ENCODE measurements at places on chromosomes 7 and 10. TPM values are rescaled to one million over a fixed set of nuclear protein-coding genes. Genes with fewer than 3 reads are reported as not detected.

NEURL1 gene
- total RNA-seq = 46.0 TPM

SUN1 gene
- total RNA-seq = 259 TPM

HOXA2 gene
- total RNA-seq = 8.7 TPM

CPA1 gene
- not detected for total RNA-seq

TSPAN15 gene
- total RNA-seq = 110 TPM

FXYD4 gene
- total RNA-seq = not detected

NAT16 gene
- not detected for total RNA-seq

EEF1AKMT2 gene
- 23.3 TPM for total RNA-seq

- no peak for DNase-seq
These were observed 578.5 kb upstream of the KCND2 start for GRCh38 chr7:119694506-119694905.

- no peak for DNase-seq
These were observed 36.6 kb downstream of the PLPP4 start for GRCh38 chr10:120493411-120494312.

DNA sequence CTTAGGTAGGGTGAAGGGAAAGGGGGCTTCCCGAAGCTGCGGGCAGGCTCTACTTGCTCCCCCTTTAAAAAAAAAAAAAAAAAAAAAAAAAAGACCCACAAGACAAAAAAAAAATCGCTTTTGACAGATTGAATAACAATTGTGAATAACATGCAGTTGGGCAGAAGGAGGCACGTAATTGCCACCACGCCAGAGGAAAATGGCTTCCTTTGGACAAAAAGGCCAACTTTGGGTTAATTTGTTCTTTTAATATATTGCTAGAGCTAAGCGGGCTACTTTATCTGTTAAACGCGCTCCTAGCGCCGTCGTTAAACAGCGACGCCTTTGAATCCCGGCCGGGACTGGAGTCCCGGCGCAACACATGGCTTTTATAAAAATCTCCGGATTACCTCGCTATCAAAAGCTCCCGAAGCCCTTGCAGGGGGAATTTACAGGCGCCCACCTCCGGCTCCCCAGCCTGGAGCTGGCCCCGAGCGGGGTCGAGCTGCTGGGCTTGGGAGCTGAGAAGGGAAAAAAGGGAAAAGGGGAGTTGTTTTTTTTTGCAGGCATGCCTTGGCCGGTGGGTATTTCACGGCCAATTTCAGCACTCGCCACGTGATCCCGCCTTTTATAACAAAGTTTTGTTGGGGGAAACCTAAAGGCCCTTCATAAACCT lies 1.2 kb downstream of the HOXA11 start:
- DNase-seq = no peak

- no peak for DNase-seq
These were observed 251.6 kb upstream of the MKLN1 start for GRCh38 chr7:131076032-131076431.

GRCh38 chr7:157576415-157576814 lies 239.6 kb downstream of the DNAJB6 start:
- peak; percentile 57 for DNase-seq

- no peak for DNase-seq
These were observed 91.7 kb downstream of the SLC39A12 start for GRCh38 chr10:18043148-18044006.

DNA sequence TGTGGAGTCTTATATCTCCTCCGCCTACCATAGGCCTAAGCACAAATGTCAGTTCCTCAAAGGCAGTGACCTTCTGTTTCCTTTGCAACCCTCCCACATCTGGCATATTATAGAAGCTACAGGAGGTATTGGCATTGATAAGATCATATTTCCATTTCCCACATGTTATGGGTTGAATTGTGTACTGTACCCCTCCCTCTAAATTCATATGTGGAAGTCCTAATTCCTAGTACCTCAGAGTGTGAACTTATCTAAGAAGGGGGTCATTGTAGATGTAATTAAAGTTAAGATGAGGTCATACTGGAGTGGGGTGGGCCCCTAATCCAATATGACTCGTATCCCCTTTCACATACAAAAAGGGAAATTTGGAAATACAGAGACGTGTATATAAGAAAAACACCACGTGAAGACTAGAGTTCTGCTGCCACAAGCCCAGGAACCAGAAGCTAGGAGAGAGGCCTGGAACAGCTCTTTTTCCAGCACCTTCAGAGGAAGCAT lies 6.1 kb upstream of the LAMB4 start:
- no peak for DNase-seq

- no peak for DNase-seq
These were observed 6.0 kb downstream of the ASB10 start for GRCh38 chr7:151181011-151181431.

- peak; percentile 40 for DNase-seq
These were observed 412 bp downstream of the PIP4K2A start for GRCh38 chr10:22713853-22714478.

GRCh38 chr10:111474786-111475185 lies 398.0 kb downstream of the ADRA2A start:
- no peak for DNase-seq

GRCh38 chr10:8417631-8418030 lies 363.1 kb downstream of the GATA3 start:
- no peak for DNase-seq

GRCh38 chr10:114661212-114661880 lies 3.3 kb upstream of the ABLIM1 start:
- no peak for DNase-seq

- no peak for DNase-seq
These were observed 137.1 kb upstream of the MDFIC start for GRCh38 chr7:114784746-114785145.

DNA sequence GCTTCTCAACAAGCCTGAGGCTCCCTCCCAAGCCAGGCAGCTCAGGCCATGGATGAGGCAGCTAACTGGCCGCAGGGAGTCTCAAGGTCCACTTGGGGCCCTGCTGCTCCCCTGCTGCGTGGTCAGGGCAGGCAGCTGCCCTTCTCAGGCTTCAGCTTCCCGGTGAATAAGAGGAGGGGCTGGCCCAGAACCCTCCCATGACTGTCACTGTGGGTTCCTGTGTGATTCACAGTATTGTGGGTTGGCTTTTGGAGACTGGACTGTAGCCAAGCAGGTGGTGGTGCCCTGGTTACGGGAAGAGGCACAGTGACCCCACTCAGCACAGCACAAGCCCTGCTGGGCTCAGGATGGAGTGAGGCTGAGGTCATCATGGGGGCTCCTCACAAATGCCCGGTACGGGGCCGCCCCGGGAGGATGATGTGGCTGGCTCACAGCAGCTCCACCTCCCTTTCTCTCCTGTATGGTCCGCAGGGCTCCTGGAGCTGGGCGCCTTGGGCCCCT lies 189.8 kb downstream of the HECW1 start:
- no peak for DNase-seq

GRCh38 chr10:113020475-113020753 lies 70.4 kb downstream of the TCF7L2 start:
- no peak for DNase-seq

- DNase-seq = no peak
These were observed 102.0 kb upstream of the FOXP2 start for GRCh38 chr7:114312649-114313048.

GRCh38 chr10:18195060-18195799 lies 55.0 kb downstream of the CACNB2 start:
- DNase-seq = no peak

DNA sequence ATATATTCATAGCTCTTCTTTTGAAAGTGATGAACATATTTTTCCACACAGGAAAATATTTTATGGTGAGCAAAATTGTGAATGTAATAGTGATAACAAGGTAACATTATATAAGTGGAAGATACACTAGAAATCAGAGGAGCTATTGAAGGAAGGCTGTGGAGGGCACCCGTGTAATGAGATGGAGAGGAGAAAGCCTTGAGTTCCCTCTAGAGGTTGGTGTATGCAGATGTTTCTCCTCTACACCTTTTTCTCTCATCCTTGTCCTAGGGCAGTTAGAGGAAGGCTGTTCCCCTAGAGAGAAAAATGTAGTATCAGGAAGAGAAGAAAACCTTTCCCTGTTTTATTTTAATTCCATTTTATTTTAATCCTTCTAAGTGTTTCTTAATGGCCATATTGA lies 54.6 kb upstream of the NRG3 start:
- no peak for DNase-seq

- no peak for DNase-seq
These were observed 201.0 kb upstream of the IMMP2L start for GRCh38 chr7:111763221-111763801.

- peak; percentile 72 for DNase-seq
These were observed 92.0 kb upstream of the INSIG1 start for GRCh38 chr7:155205368-155206317.

GRCh38 chr10:18793951-18794350 lies 134.7 kb downstream of the ARL5B start:
- DNase-seq = no peak

GRCh38 chr7:114026486-114027089 lies 107.8 kb upstream of the PPP1R3A start:
- DNase-seq = no peak

GRCh38 chr10:16182688-16183087 lies 254.1 kb upstream of the PTER start:
- DNase-seq = no peak

DNA sequence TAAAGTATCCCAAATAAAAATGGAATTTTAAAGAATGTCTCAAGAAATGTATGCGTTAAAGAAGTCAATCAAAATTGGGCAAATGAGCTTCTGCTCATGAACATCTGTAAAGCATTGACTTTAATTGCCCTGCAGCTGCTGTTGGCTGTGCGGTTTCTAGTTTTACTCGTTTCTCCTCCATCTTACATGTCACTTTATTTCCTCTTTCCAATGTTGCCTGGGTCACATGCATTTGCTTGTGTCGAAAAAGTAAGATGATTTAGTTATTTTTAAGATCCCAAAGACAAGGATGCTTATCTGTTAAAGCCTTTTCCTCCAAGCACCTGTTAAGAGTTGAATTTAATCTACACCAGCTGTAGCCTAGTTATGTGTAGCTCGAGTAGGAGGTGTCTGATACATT lies 310.4 kb downstream of the EXOC4 start:
- DNase-seq = no peak

DNA sequence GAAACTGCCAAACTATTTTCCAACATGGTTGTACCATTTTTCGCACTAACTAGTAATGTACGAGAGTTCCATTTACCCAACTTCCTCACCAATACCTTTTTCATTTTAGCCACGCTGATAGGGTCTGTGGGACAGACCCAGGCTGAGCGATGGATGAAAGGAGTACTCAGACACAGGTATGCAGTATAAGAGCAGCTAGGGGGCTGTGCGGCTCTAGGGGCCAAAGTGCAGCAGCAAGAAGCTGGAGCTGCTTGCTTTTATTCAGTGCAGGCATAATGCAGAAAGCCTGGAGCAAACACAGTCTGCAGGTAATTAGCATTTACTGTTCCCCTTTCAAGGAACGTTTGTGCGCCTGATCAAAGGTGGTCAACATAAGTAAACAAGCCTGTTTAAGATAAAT lies 21.0 kb downstream of the UCMA start:
- DNase-seq = no peak

DNA sequence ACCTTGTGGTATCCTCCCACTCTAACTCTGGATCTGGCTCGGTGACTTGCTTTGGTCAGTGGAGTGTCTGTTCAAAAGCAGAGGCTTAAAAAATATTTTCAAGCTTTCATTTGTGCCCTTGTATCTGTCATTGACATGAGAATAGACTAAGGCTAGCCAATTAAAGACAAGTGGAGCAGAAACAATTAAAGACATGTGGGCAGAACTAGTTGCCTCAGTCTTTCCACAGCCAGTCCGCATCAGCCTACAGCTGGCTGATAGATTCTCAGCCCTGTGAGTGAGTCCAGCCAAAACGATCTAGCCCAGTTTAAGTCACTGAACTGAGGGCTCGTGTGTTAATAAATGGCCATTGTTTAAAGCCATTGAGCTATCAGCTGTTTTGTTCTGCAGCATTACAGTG lies 185.2 kb upstream of the DGKB start:
- DNase-seq = no peak

DNA sequence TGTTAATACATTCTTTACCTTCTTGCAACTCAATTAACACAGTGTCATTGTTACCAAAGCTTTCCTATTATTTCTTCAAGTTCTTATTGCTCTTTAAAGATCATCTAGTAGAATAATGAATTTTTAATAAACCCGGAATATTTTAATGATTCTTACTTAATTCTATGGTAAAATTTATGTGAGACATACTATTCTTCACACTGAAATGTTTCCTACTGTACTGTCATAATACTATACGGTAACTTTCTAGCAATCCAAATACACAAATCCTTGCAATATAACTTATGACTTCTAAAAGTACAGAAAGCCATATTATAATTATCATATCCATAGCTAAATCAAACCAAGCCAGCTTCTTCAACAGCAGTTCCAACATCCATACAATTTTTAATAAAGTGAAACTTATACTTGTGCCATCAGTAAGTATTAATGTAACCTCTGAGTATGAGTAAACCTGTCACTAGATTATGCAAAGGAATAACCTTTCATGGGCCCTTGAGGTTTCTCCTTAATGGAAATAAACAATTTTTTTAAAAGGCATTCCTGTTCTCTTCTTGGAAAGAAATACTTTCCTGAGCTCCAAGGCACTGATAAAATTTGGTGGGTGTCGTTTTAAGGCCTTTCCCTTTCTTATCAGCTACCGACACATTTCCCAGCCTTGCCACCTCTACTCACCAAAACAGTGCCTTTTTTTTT lies 87.4 kb downstream of the IMMP2L start:
- DNase-seq = no peak

DNA sequence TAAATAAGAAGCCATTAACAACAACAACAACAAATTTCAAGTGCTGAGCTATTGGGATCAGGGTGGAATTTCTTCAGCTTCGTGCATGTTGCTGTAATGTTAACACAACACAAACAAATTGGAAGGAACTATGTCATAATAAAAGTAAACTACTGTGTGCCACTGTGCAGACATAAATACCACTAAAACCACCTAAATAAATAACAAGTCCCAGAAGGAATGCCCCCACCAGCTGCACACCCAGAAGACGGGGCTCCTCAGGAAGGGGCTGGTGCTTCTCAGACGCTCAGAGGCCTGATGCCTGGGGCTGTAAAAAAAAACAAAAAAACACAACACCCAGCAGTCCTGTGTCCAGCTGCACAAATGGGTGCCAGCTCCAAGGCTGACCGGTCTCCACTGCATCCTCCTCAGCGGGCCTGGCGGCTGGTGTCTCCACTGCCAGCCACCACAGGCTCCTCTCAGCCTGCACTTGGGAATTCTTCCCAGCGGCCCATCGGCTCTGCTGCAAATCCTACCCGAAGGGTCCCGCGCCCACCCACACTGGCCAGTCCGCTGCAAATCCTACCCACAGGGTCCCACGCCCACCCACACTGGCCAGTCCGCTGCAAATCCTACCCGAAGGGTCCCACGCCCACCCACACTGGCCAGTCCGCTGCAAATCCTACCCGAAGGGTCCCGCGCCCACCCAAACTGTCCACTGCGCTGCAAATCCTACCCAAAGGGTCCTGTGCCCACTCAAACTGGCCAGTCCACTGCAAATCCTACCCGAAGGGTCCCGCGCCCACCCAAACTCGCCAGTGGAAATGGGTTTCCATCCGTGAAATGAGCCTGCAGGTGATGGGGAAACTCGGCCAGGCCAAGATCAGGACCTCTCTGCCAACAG lies 35.8 kb upstream of the DNAAF5 start:
- no peak for DNase-seq

DNA sequence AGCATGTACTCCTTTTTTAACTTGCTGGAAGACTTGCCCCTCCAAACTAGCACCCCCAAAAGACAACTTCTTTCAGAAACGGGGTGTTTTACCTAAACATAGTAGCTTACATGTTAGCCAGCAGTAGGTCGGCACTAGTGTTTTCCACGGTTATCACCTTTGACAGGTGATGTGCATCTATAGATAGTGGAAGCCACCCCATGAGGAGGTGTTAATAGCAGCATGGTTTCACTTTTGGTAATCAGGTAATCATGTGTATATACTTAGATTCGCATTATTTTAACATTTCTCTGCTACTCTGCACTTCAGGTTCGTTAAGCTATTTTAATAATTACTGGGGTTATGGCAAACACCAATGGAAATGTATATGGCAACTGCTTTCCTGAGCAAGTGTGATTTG lies 17.6 kb downstream of the SRI start:
- no peak for DNase-seq

Data from Peyer's patch (tissue), 4 donors.